ENCODE measurements at places on chromosomes 4 and X. TPM values are rescaled to one million over a fixed set of nuclear protein-coding genes. Genes with fewer than 3 reads are reported as not detected.

Gene NPY1R
- polyA plus RNA-seq = 1.5 TPM

Gene TLR8
- 0.71 TPM for polyA plus RNA-seq

Gene CXorf49
- not detected for polyA plus RNA-seq

Gene MAD2L1
- 6.9 TPM for polyA plus RNA-seq

Gene GPR82
- polyA plus RNA-seq = 0.19 TPM

Gene MEPE
- polyA plus RNA-seq = 0.01 TPM

Gene ZNF185
- 0.45 TPM for polyA plus RNA-seq

Gene PTCHD1
- polyA plus RNA-seq = not detected

Gene CDX4
- not detected for polyA plus RNA-seq

Gene DOK7
- 0.81 TPM for polyA plus RNA-seq

Gene RXFP1
- polyA plus RNA-seq = 0.16 TPM

GRCh38 chr4:168633496-168633895 is 136.6 kb downstream of the PALLD start:
- DNase-seq = no peak
- H3K4me3 ChIP-seq = no peak overlapping the region
- no peak overlapping the region for H3K27ac ChIP-seq
- no peaks in the 10 kb centered on the region for H3K36me3 ChIP-seq
- no peaks in the 10 kb centered on the region for H3K27me3 ChIP-seq
- H3K4me1 ChIP-seq = peaks cover 4% of the 10 kb centered on the region

GRCh38 chrX:30150196-30150895 is 65.0 kb upstream of the MAGEB2 start:
- no peak for DNase-seq
- H3K4me1 ChIP-seq = no peaks in the 10 kb centered on the region
- no peak overlapping the region for H3K4me3 ChIP-seq
- H3K27ac ChIP-seq = no peak overlapping the region
- H3K27me3 ChIP-seq = no peaks in the 10 kb centered on the region

- no peaks in the 10 kb centered on the region for H3K27me3 ChIP-seq
- H3K36me3 ChIP-seq = no peaks in the 10 kb centered on the region
- H3K27ac ChIP-seq = peak overlapping the region; percentile 62
- DNase-seq = no peak
- H3K4me3 ChIP-seq = peak overlapping the region; percentile 67
Observed at GRCh38 chrX:17375637-17376430, 834 bp downstream of the NHS start.

DNA sequence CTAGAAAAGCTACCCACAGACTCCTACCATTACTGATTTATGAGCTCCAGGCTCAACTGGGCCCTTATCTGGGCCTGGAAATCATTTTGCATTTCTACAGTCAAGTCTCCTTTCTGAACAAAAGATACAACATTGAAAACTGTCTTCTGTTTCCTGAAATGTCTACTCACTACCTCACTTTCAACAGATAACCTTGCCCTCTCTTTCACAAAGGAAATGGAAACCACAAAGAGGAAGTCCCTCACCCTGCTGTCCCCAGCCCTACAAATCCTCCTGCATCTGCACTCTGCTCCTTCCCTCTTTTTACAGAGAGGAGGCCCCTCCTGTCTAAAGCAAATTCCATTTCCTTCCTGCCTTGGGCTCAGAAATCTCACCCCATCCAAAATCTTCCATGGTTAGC is 24.8 kb upstream of the CYBB start:
- H3K4me1 ChIP-seq = no peaks in the 10 kb centered on the region
- H3K36me3 ChIP-seq = no peaks in the 10 kb centered on the region
- DNase-seq = peak; percentile 29
- H3K27me3 ChIP-seq = no peaks in the 10 kb centered on the region
- H3K4me3 ChIP-seq = no peak overlapping the region

DNA sequence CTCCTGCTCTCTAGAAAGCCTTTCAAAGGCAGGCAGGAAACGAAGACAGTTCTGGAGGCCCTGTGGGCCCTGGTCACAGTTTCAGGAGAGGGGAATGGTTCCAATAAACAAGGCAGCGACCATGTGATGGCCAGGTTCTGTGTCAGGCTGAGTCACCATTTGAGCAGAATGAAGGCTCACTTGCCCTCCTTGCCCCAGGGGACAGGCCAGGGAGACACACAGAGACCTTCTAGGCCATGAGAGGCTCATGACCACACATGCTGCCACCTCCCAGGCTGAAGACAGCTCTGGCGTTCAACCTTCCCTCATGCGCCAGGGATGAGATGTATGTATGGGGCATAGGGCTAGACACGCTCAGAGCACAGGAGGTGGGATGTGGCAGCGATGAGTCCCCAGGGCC is 22.9 kb upstream of the TRIM2 start:
- H3K27ac ChIP-seq = no peak overlapping the region
- no peak overlapping the region for H3K4me3 ChIP-seq
- no peaks in the 10 kb centered on the region for H3K27me3 ChIP-seq

DNA sequence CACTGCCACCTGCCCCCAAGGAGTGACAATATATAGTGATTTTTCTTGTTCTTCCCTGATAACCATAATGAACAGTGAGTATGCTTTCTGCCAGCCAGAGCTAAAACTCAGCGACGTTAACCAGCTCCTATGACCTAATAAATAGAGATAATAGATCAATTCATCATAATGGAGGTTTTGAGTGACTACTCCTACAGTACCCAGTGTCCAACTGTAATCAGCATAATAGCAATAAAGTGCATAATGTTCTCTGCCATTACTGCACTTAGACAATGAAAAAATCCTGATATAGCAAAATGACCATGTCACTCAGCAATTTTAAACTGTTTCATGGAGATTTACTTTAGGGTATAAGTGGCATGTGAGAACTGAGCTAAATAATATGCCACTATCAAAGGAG is 20.7 kb upstream of the TXLNG start:
- no peaks in the 10 kb centered on the region for H3K4me1 ChIP-seq
- no peaks in the 10 kb centered on the region for H3K27me3 ChIP-seq
- H3K27ac ChIP-seq = no peak overlapping the region
- H3K4me3 ChIP-seq = no peak overlapping the region

DNA sequence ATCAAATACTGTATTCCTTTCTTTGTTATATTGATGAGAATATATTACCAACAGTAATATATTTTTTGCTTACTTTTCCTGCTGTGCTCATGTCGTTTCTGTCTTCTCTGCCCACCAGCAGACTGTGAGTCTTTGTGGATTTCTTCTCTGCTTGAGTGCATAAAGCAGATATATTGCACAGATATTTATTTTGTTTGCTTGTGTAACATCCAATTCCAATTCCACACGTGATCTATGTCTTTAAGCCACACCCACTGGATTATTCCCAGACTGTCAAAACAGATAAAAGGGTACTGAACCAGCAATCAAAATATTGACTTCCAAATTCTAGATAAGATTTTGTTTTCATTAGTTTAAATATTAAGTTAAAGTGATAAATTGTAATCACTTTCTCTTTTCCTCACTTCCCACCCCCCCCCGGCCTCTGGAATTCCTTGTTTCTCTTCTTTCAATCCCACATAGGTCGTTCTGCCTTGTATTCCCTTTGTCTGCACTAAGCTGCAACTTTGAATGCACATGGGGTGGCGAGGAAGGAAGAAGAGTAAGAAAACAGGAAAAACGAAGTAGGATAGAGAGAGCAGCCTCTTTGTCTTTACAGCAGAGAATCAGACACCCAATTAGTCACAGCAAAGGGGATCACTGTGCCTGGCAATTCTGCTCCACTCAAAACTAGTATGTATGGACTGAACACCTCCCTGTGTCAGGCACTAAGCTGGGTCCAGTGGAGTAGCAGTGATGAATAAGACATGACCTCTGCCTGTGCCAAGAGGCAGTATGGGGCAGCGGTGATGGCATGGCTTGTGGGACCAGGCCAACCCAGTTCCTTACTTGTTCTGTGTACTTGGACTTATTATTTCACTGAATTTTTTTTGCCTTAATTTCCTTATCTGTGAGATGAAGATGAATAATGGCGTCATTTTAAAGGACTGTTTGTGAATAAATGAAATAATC is at the start of gene ADH1B:
ADH1B (minus strand) TSS at position 161 of the 951 bp plus-strand sequence; CDS start at position 91, 70 bp downstream.
- no peaks in the 10 kb centered on the region for H3K27me3 ChIP-seq
- H3K36me3 ChIP-seq = no peaks in the 10 kb centered on the region
- DNase-seq = no peak
- no peaks in the 10 kb centered on the region for H3K4me1 ChIP-seq
- H3K4me3 ChIP-seq = no peak within 1 kb of the TSS

GRCh38 chrX:15216280-15216679 is 53.6 kb downstream of the ASB9 start:
- H3K4me3 ChIP-seq = no peak overlapping the region
- DNase-seq = no peak
- H3K27me3 ChIP-seq = no peaks in the 10 kb centered on the region
- H3K27ac ChIP-seq = no peak overlapping the region

- H3K4me3 ChIP-seq = no peak overlapping the region
- H3K4me1 ChIP-seq = no peaks in the 10 kb centered on the region
- DNase-seq = no peak
- no peaks in the 10 kb centered on the region for H3K36me3 ChIP-seq
- no peak overlapping the region for H3K27ac ChIP-seq
Observed at GRCh38 chrX:123835661-123836371, 24.0 kb upstream of the XIAP start.

- no peaks in the 10 kb centered on the region for H3K27me3 ChIP-seq
- no peak overlapping the region for H3K27ac ChIP-seq
Observed at GRCh38 chrX:24395775-24396174, 35.3 kb downstream of the SUPT20HL1 start.

GRCh38 chr4:26176598-26177149 is 144.1 kb upstream of the RBPJ start:
- H3K4me1 ChIP-seq = peaks cover 30% of the 10 kb centered on the region
- H3K27ac ChIP-seq = no peak overlapping the region
- no peaks in the 10 kb centered on the region for H3K36me3 ChIP-seq
- DNase-seq = peak; percentile 39

- no peak for DNase-seq
- H3K27ac ChIP-seq = no peak overlapping the region
- H3K27me3 ChIP-seq = no peaks in the 10 kb centered on the region
- no peak overlapping the region for H3K4me3 ChIP-seq
- H3K36me3 ChIP-seq = peaks cover 4% of the 10 kb centered on the region
- no peaks in the 10 kb centered on the region for H3K4me1 ChIP-seq
Observed at GRCh38 chr4:8289956-8290700, 20.6 kb downstream of the HTRA3 start.

- H3K4me3 ChIP-seq = no peak overlapping the region
- DNase-seq = no peak
- no peak overlapping the region for H3K27ac ChIP-seq
Observed at GRCh38 chr4:122005064-122005755, 53.4 kb upstream of the TRPC3 start.

- H3K36me3 ChIP-seq = no peaks in the 10 kb centered on the region
- no peaks in the 10 kb centered on the region for H3K27me3 ChIP-seq
- H3K4me3 ChIP-seq = no peak overlapping the region
- DNase-seq = peak; percentile 26
- peak overlapping the region; percentile 35 for H3K27ac ChIP-seq
Observed at GRCh38 chrX:76148753-76149152, 24.1 kb upstream of the PBDC1 start.

GRCh38 chr4:136357556-136357955 is 1174.7 kb downstream of the PCDH18 start:
- H3K36me3 ChIP-seq = no peaks in the 10 kb centered on the region
- no peak for DNase-seq
- no peak overlapping the region for H3K27ac ChIP-seq
- H3K4me3 ChIP-seq = no peak overlapping the region
- no peaks in the 10 kb centered on the region for H3K27me3 ChIP-seq

DNA sequence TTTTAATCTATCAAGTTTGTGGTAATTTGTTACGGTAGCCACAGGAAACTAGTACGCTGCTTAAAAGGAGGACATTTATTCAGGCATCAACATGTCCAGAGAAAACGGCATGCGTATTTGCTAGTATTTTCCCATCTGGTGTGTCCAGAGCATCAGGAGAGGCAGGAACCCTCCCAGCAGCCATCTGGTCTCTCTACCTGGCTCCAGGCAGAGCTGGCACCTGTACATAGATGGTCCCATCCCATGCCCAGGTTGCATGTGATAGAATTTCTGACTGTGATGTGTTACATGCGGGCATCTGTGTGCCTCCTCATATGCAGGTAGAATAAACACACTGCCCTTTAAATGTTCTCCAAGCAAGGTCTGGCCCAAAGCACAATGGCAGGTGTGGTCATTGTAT is 57.9 kb upstream of the PAGE1 start:
- H3K27ac ChIP-seq = no peak overlapping the region
- DNase-seq = no peak
- H3K36me3 ChIP-seq = no peaks in the 10 kb centered on the region
- no peaks in the 10 kb centered on the region for H3K4me1 ChIP-seq
- no peak overlapping the region for H3K4me3 ChIP-seq

DNA sequence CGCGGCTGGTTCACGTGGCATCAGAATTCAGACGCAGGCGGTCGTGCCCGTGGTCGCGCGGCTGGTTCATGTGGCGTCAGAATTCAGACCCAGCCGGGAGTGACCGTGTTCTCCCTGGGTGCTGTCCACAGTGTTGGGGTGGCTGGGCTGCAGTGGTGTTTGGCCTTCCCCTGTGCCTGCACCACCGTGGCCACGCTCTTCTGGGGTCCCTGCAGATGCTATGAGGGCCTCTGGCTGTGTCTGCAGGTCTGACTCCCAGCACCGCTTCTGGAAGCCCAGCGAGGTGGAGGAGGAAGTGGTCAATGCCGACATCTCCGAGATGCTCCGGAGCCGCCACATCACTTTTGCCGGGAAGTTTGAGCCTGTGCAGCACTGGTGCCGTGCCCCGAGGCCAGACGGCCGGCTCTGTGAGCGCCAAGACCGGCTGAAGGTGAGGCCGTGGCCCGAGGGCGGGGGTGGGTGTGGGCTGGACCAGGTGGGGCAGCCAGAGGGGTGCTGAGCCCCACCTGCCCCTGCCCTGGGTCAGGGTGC is 26.4 kb downstream of the NKX1-1 start:
- H3K27me3 ChIP-seq = no peaks in the 10 kb centered on the region
- no peak overlapping the region for H3K27ac ChIP-seq
- no peak for DNase-seq
- no peak overlapping the region for H3K4me3 ChIP-seq

GRCh38 chr4:184432127-184432922 is 42.0 kb downstream of the IRF2 start:
- no peak overlapping the region for H3K4me3 ChIP-seq
- H3K27ac ChIP-seq = no peak overlapping the region
- H3K36me3 ChIP-seq = peaks cover 37% of the 10 kb centered on the region
- no peaks in the 10 kb centered on the region for H3K4me1 ChIP-seq
- no peak for DNase-seq
- no peaks in the 10 kb centered on the region for H3K27me3 ChIP-seq

DNA sequence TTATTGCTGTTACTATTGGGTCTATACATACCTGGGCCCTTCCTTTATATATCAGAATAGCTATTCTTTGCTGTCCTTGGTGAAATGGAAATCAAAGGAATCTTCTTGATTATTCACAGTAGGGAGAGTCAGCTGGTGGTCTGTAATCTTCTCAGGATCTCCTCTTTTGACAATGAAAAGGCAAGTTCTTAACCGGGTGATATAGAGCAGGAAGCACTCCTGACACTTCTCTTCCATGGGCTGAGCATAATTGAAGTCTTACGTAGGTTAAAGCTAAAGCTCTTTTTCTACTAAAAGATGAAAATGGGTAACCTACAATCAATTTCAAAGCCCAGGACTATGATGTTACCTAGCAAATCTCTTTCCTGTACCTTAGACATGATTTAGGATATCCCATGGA is 274.9 kb upstream of the LCORL start:
- H3K27ac ChIP-seq = no peak overlapping the region
- DNase-seq = no peak
- no peaks in the 10 kb centered on the region for H3K27me3 ChIP-seq
- H3K36me3 ChIP-seq = no peaks in the 10 kb centered on the region
- H3K4me3 ChIP-seq = no peak overlapping the region

Measured in small intestine (tissue), 16 donors.